IMR-90 (cell line): ENCODE measurements at places on chromosomes 5 and 9. TPM values are rescaled to one million over a fixed set of nuclear protein-coding genes. Genes with fewer than 3 reads are reported as not detected.

DNA sequence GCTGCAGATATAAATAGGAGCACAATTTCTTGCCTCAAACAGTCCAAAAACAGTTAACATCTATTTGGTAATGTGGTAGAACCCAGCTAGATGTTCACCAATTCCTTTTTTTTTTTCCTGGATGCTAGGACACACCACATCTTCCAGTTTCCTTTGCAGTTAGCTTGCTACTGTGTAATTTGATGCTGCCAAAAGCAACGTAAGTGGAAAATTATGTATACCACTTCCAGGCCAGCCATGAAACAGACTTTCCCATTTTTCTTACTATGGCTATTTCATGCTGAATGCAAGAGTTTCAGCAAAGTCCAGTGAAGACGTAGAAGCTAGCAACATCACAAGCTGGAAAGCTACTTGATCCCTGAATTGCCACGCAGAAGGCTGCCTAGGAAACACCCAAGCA, 667.2 kb downstream of the TLE1 start:
- DNase-seq = peak; percentile 81

GRCh38 chr9:114220061-114220541, 64.8 kb downstream of the COL27A1 start:
- DNase-seq = peak; percentile 80

GRCh38 chr5:140224658-140225057, 49.7 kb downstream of the CYSTM1 start:
- no peak for DNase-seq

GRCh38 chr5:170629566-170630175, 125.9 kb downstream of the KCNIP1 start:
- DNase-seq = no peak

DNA sequence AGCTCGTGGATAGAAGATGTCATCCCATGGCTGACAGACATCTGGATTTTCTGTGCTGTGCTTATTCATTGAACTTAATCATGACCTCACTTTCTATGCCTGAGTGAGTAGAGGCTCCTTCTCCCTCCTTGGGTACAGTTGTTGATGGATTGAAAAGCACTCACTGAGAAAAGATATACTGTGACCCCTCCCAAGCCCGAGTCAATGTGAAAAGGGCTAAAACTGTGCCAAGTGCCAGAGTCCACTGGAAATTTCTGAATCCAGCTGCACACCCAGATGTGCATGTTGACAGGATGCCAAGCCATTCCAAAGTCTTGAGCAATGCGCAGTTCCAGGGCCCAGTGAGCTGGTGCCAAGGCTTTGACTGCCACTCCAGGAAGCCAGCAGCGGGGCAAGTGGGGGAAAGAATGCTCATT, 473.0 kb downstream of the NTRK2 start:
- no peak for DNase-seq

GRCh38 chr5:151252762-151253604, at the start of gene GM2A:
TSS of gene GM2A (plus strand) at chr5:151253185. CDS start at chr5:151253217, 32 bp downstream.
- peak; percentile 99 for DNase-seq

- DNase-seq = peak; percentile 42
Measured at GRCh38 chr5:69024241-69024651, 69.6 kb upstream of the SLC30A5 start.

GRCh38 chr5:138472353-138472752, 7.1 kb downstream of the EGR1 start:
- no peak for DNase-seq

GRCh38 chr9:72864327-72864726, 88.5 kb downstream of the ALDH1A1 start:
- DNase-seq = no peak

DNA sequence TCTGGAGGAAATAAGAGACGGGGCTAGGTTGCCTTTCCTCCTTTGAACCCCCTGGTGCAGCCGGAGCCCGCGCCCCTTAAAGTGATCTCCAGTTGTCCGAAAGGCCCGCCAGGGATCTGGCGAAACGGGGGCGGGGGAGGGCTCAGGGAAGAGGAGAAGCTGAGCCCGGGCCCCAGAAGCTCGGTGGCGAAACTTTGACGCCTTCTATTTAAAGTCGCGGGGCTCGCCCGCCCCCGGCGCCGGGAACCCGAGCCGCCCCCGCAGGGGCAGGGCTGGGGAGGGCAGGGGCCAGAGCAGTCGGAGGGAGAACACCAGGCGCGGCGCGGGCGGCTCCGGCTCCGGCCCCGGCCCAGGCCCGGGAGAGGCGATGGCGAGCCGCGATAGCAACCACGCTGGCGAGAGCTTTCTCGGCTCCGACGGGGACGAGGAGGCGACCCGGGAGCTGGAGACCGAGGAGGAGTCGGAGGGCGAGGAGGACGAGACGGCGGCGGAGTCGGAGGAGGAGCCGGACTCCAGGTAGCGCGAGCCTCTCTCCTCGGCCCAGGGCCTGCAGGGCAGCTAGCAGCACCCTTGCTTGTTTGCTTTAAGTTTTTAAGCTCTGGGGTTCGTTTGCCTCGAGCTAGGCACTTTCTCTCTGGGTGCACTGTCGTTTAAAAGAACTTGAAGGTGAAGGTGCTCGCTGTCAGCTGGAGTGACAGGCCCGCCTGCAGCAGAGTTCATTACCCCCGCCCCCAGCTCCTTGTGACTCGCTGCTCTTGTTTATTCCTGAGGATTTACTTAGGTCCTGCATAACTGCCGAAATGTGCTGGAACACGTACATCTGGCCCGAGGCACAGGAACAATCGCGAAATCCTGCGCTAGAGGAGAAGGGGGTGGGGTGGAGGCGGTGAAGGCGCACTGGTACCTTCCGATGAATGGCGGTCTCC, at the start of gene CMYA5:
Gene CMYA5, plus strand, starts transcription at position 296 of the 926 bp plus-strand sequence. Its CDS starts 72 bp downstream, at position 368.
- DNase-seq = peak; percentile 33

- DNase-seq = no peak
Measured at GRCh38 chr9:117258184-117258866, 156.5 kb downstream of the ASTN2 start.

DNA sequence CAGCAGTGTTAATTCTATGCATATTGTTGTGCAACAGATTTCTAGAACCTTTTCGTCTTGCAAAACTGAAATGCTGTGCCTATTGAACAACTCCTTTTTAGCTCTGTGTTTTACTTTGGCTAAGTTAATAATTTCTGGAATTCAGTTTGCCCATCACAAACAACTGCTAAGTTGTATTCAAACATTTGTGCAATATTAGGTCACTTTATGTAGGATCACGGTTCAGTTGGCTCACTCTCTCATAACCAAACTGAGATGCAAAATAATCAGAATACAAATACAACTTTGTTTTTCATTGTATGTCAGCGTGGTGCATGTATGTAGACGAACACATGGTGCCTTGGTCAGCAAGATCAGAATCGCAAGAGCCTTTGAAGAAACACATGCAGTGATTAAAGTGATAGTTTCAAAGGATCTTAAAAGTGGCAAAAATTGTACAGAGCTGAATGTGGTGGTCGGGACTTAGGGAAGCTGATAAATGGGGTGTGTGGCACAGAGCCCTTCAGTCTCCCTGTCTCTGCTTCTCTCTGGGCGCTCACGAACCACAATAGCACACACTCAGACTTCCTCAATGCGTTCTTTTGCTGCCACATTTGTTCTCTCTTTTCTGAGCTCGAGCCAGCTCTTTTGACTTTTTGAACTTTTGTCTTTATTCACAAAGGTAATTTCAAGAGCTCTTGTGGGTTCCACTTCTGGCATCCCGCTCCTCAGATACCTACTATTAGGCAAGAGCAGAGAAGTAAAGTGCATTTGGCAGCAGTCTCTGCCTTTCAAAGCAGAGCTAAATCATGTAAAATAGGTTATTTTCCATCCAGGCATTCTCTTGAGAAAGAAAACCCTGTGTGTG, 112.4 kb upstream of the CTSL start:
- DNase-seq = no peak

GRCh38 chr5:177100714-177101121, 14.0 kb downstream of the FGFR4 start:
- peak; percentile 48 for DNase-seq

- DNase-seq = no peak
Measured at GRCh38 chr9:136856079-136856476, 3.9 kb downstream of the MAMDC4 start.

DNA sequence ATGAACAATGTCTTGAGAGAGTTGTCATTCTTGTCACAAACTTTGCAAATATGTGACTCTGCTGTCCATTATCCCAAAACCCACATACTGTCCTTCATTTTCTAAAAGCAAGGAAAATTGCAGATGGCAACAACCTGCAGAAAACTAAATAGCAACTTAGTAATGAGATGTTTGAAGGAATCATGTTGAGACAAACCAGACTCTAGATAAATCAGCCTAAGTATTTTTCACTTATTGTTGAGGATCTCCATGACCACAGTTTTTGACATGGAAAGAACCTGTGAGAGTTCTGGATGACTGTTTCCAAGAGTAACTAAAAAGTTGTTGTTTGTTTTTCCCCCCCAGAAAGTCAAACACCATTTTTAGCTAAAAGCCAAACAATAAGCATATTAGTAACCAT, 535.2 kb upstream of the ZNF608 start:
- DNase-seq = no peak

DNA sequence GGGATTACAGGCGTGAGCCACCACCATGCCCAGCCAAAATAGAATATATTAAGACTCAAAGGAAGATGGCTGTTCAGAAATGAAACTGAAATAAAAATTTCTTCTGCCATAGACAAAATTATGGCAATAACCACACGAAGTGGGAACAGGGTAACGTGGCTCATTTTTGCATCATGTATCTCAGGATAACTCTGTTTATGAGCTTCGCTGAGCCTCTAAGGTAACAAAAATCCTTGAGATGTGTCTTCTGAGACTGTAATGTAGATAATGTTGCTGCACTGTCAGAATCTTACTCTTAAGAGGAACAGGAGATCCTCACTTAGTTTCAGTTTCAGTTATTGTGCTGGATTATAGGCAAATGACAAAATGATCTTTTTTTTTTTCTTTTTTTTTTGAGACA, 153.8 kb downstream of the GOLPH3 start:
- DNase-seq = no peak

DNA sequence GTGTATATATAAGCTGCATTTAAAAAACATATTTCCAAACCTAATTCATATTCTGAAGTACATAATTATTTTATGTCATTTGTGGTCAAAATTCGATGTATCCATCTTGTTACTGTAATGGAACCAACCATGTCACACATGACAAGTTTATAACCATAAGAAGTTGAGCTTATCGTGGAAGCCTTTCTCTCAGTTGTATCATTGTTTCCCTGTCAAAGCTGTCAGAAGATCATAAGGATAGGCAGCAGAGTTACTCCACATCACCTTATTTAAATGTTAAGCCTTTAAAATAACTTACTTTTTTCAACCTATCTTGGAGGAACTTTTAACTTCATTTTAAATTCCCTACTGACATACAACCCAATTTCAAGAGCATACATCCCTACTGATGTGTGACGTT, 841.5 kb downstream of the PTPRD start:
- DNase-seq = no peak

DNA sequence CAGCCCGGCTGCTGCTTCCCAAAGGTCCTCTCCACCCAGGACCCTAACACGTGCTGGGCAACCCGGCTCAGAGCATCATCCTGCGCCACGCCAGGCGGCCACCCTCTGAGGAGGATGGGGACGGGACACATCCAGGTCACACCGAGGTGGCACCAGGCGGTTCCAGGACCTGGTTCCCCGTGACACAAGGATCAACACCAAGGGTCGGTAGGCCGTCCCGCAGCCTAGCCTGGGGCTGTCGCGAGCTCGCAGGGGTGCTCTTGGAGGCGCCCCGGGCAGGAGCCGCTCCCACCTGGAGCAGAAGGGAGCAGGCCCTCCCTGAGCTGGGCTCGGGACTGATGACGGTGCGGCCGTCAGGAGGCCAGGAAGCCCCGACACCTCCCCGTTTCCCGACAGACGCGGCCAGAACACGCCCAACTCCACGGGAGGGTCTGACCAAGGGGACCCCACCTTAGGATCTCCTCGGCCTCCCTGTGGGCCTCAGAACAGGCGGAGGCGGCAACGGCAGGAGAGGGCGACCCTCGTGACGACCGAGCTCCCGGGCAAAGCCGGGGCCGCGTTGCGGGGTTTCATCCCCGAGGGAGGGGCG, 6.3 kb downstream of the EXD3 start:
- DNase-seq = no peak

- no peak for DNase-seq
Measured at GRCh38 chr9:114606068-114606467, 5.0 kb upstream of the TMEM268 start.

- DNase-seq = peak; percentile 55
Measured at GRCh38 chr5:115895821-115896220, 54.1 kb downstream of the AP3S1 start.

GRCh38 chr5:39349484-39349883, 14.8 kb downstream of the C9 start:
- no peak for DNase-seq

DNA sequence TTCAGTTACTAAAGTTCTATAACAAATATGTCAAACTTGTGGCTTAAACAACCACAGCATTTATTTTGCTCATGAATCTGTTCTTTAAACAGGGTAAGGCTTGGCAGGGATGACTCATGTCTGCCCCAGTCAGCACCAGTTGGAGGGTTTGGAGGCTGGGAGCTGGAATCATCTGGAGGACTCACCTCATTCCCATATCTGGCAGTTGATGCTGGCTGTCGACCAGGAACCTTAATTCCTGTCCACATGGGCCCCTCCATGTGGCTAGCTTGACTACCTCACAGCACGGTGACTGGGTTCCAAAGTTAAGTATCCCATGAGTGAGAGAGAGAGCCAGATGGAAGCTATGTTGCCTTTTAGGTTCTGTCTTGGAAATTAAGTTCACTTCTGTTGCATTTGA, 13.8 kb upstream of the CCL28 start:
- DNase-seq = peak; percentile 80

Gene TAF11L10
- not detected in 2 replicates for total RNA-seq

Gene ADAMTS13
- total RNA-seq = under 0.01 and 0.18 TPM in 2 replicates

Gene AQP3
- 3.3 and 3.8 TPM in 2 replicates for total RNA-seq

Gene SUSD3
- total RNA-seq = 0.28 and 0.54 TPM in 2 replicates

Gene RASGRF2
- total RNA-seq = 5.0 and 5.3 TPM in 2 replicates

Gene LPAR1
- 260 and 315 TPM in 2 replicates for total RNA-seq

Gene CCNO
- total RNA-seq = not detected in 2 replicates

Gene ARHGEF39
- 0.56 and 2.5 TPM in 2 replicates for total RNA-seq

Gene GRXCR2
- total RNA-seq = not detected in 2 replicates

Gene FSTL4
- total RNA-seq = 0.18 TPM in 1 of 2 replicates, not detected in the other
